ENCODE measurements at places on chromosomes 5 and 9. TPM values are rescaled to one million over a fixed set of nuclear protein-coding genes. Genes with fewer than 3 reads are reported as not detected.

MUSK gene
- not detected for total RNA-seq

BAAT gene
- not detected for total RNA-seq

CEL gene
- total RNA-seq = 1.6 TPM

TMEM171 gene
- total RNA-seq = not detected

SPIN1 gene
- total RNA-seq = 37.5 TPM

GRIN1 gene
- not detected for total RNA-seq

FAM151B gene
- 0.82 TPM for total RNA-seq

DNA sequence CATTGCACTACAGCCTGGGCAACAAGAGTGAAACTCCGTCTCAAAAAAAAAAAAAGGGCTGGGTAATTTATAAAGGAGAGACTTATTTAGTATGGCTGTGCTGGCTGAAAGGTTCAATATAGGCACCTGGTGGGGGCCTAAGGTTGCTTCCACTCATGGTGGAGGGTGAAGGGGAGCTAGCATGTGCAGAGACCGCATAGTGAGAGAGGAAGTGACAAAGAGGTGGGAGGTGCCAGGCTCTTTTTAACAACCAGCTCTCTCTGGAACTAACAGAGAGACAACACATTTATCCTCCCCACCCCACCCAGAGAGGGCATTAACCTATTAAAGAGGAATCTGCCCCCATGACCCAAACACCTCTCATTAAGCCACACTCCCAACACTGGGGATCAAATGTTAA is 28.9 kb upstream of the SERINC5 start:
- no peak for DNase-seq

GRCh38 chr9:12961276-12961809 is 186.5 kb downstream of the LURAP1L start:
- DNase-seq = no peak

DNA sequence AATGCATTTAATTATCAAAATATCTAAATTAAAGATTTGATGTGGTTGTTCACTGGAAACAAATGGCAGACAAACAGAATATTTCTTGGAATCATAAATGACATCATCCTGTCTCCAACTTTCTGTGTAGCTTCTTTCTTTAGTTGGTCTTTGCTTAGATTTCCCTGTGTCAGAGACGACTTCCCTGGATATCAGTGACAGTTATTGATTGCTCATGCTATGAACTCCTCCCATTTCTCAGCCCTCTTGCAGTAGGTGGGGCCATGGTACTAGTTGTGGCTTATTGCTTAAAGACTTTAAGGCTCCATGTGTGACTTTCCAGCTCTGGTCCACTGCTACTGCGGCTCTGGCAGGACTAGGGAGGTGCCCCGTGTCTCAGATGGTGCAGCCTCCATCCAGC is 592.6 kb downstream of the MTRR start:
- DNase-seq = no peak

- DNase-seq = no peak
These were observed 200.5 kb downstream of the EFNA5 start for GRCh38 chr5:107470295-107470582.

DNA sequence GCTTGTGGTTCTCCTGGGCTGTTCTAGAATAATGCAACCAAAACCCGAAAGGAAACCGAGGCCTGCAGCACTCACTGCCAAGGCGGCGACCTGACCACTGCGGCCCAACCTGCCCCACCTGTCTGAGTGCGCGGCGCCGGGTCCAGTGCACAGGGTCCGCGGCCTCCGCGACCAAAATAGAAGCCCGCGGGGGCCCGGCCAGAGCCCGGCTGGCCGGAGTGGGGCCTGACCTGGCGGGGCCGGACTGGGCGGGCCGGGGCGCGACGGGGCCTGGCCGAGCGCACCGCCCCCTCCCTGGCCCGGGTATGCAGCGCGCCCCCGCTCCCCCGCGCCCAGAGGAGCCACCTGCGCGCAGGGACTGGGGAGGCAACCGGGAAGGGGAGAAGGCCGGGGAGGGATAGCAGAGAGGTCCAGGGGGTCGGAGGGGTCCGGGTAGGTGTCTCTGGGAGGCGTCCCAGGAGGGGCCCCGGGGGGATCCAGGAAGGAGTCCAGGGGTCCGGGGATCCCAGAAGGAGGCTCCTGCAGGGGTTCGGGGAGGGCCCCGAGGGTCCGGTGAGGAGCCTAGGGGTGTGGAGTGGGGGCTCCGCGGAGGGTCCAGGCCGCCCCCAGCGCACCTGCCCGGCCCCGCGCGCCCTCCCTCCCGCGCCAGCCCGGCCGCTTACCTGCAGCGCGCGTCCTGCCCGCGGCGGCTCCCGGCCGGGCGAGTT is 503 bp downstream of the SEMA4D start:
- no peak for DNase-seq

DNA sequence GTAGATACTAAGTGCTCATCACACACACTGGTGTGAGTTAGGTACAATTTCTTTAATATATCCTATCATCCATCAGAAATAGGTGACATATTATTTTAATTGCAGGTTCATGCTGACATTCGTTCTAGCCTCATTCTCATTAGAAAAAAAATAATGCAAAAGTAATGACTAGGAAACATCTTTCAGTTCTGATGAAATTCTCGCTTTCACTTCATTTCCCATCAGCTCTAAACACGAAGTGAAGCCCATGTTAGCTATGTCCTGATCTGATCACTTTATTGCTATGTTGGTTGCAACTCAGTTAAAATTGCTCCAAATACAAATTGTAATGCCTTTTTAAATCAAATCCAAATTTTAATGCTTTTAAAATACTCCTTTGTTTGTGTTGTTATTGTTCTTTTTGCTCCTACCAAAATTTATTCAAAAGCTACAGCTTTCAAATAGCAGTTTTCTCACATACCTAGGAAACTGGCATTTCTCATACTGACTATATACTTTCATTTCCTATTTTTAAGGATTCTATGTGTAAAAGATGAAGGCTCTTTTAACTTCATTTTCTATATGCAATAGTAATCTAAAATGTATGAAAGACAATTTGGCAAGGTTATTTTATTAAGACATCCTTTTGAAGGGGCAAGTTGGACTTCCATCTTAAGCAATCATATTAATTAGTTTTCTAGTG is 1237.8 kb upstream of the ACO1 start:
- no peak for DNase-seq

DNA sequence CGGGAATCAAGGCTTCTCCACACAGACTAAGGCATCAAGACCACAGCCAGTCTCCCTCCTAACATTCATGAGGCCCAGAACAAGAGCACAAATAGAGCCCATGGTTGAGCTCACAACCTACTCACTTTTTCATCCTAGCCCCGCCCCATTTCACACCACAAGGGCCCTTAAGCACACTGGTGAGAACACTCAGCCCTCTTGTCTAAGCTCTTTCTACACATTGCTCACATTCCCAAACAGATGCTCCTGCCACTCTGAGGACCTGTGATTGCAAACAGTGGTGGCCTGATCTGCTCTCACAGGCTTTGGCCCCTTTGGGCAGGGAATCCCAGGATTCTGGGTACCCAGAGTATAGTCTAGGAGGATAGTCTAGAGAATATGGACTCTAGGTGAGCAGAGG is 54.0 kb downstream of the FEM1C start:
- DNase-seq = no peak

DNA sequence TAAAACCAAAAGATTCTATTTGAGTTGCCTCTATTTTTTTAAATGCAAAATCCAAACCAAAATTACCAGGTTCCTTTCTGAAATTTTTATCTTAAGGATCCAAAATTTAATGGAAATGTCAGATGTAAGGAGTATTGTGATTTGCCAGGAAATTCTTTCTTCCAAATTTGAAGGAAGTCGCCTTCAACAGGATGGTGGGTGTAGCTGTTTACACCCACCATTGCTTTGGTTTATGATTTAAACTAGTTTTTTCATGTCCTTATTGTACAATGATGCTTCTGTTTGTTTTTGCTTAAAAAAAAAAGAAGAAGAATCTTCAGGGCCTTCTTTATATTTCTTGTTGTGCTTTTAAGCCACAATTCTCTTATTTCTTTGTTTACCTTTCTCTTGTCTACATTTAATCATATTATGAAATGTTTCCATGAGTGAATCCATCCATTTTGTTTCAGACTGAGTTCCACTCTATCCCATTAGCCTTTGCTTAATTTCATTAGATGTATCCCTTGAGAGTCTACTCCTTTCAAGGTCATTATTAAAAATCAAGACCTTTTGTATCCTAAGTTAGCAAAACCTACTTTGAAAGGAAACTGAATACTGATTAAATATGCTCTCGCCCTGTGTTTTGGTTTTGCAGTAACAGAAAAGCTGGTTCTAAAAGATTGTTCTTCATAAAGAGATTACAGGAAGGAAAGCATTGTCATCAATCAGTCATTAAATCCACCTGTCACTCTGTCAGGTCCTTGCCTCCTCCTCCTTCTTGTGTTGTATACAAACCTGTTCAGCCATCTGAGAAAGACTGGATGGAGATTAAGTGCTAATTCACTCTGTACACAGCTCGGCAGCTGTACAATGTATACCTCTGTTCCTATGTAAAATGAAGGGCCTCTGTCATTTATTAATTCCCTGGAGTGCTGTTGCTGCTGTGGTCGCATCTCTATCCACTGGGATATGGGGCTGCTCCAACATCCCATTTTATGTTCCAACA is 45.5 kb upstream of the SLC2A8 start:
- DNase-seq = no peak

- no peak for DNase-seq
These were observed 3.3 kb upstream of the FBXW11 start for GRCh38 chr5:172009536-172010270.

GRCh38 chr9:109351032-109351431 is 30.2 kb upstream of the EPB41L4B start:
- no peak for DNase-seq

DNA sequence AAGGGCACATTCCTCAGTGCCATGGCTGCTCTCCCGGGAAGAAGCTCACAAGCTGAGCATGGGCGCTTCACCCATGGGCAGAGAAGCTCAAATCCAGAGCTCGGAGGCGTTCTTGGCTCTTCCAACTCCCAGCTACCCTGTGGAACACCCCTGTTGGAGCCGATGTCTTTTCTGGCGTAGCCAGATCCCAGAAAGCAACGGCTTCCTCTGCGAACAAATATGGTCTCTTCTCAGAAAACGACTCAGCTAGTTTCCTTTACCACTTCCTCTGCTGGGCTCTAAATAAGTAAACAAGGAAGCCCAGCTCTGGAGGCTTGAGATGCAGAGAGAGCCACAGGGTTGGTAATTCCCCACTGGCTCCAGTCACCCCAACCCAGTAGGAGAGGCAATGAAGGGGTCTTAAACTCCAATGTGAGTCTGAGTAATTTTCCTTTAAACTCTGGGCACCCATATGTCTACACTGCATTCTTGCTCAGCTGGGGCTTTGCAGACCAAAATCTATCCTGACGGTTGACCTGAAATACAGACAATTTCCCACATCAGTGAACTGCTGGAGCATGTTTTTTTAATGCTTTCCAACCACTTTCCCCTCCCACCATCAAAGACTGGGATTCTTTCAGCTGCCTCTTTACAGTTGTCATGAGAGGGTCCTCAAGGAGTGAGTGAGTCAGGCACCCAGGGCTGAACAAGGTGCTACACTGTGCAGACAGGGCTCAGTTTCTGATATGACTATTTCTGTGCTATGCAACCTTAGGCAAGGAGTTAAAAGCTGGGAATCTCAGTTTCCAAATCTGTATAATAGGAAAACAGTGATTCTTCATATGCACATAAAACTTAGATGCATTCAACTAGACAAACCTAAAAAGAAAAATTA is at the start of gene LCP2:
Gene LCP2 (minus strand): TSS at position 189 of the 874 bp plus-strand sequence. CDS start 166 bp downstream, at position 23.
- DNase-seq = no peak

DNA sequence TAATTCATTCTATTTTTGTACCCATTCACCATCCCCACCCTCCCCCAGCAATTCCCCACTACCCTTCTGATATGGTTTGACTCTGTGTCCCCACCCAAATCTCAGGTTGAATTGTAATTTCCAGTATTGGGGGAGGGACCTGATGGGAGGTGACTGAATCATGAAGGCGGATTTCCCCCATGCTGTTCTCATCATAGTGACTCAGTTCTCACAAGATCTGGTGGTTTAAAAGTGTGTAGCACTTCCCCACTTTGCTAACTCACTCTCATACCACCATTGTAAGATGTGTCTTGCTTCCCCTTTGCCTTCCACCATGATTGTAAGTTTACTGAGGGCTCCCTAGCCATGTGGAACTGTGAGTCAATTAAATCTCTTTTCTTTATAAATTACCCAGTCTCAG is 25.9 kb upstream of the TESK1 start:
- no peak for DNase-seq

- peak; percentile 89 for DNase-seq
These were observed at the start of gene RPP25L for GRCh38 chr9:34611811-34612787. Gene RPP25L (minus strand): TSS chr9:34612097. CDS start chr9:34611296, 801 bp downstream.

GRCh38 chr5:68793074-68793473 is 300.7 kb upstream of the SLC30A5 start:
- no peak for DNase-seq

DNA sequence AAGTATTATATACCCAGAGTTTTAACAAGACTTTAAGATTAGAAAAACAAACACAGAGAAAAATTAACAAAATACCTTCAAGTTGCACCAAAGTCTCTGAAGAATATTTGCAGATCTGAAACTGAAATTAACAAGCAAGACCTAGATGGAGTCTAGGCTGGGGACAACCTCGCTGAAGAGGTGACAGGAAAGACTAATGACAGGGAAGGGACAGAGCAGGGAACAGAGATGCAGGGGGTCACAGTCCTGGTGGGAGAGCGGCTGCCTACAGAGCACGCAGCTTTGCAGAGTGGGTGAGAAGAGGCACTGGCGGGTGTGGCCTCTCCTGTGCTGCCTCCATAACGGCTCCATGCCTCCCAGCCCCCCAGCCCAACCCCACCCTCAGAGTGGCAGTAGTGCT is 13.5 kb downstream of the RETREG1 start:
- no peak for DNase-seq

GRCh38 chr9:81801190-81801589 is 111.8 kb upstream of the TLE1 start:
- DNase-seq = no peak

GRCh38 chr5:170404398-170404797 is 15.2 kb upstream of the KCNMB1 start:
- DNase-seq = no peak

DNA sequence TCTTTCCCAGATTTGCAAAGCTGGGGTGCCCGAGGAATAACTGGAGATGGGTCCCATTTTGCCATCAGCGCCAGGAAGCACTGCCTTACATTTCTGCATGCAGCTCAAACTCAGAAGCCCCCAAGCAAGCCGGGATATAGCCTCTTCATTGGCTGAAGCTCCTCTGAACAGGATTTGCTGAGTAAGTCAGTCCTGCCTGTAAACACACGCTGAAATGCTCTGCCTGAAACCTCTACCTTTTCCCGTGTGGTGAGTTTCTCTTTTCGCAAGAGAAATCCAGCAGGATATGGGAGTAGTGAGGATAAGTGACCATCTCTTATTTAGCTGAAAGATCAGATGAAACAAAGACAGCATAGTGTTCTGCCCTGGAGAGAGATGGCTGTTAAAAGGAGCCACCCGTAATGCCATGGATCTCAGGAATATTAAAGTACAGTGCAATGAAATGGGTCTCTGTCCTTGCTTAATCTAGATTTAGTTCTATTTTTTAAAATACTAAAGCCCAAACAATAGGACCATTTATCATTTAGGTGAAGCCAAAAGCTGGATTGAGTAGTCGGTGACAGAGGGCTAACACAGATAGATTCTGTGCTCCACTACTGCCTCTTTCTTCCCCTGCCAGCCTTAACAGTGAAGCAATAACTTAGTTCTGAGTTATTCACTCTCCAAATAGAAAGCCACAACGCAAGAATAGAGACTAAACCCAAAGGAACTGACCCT is 177.5 kb upstream of the PPP2R2B start:
- DNase-seq = no peak

- no peak for DNase-seq
These were observed 235.5 kb downstream of the RFK start for GRCh38 chr9:76158713-76159112.

- no peak for DNase-seq
These were observed 142.1 kb downstream of the LHFPL2 start for GRCh38 chr5:78506261-78507024.

GRCh38 chr9:33178972-33179697 is 12.0 kb upstream of the B4GALT1 start:
- no peak for DNase-seq
